Stimulated activated CD4-positive, alpha-beta T cell treated with anti-CD3 and anti-CD28 coated beads, Interleukin-12 subunit alpha, Interleukin-12 subunit beta, amount 100 ng/mL, for 48 hours (primary cell): ENCODE measurements at places on chromosomes 7 and 10.
A peak's percentile ranks its signal among the peaks of the same experiment; 100 is the strongest.

GRCh38 chr10:1869861-1870260 is 132.5 kb upstream of the ADARB2 start:
- DNase-seq, result no peak

- DNase-seq, result no peak
Measured at GRCh38 chr10:76915316-76915715, 722.3 kb downstream of the KCNMA1 start.

- no peak for DNase-seq
Measured at GRCh38 chr7:122709930-122710646, 7.4 kb upstream of the RNF148 start.

- no peak for DNase-seq
Measured at GRCh38 chr10:9268176-9268575, 1213.7 kb downstream of the GATA3 start.

- DNase-seq, result no peak
Measured at GRCh38 chr7:43462836-43463235, 120.1 kb upstream of the STK17A start.

GRCh38 chr10:112970021-112970420 is 20.0 kb downstream of the TCF7L2 start:
- DNase-seq, result no peak

GRCh38 chr10:119896937-119897770 is 4.6 kb downstream of the SEC23IP start:
- no peak for DNase-seq

GRCh38 chr7:46003896-46004875 is 83.1 kb upstream of the IGFBP3 start:
- DNase-seq, result no peak

GRCh38 chr10:11180228-11180627 is 162.6 kb downstream of the CELF2 start:
- DNase-seq, result peak; percentile 63

DNA sequence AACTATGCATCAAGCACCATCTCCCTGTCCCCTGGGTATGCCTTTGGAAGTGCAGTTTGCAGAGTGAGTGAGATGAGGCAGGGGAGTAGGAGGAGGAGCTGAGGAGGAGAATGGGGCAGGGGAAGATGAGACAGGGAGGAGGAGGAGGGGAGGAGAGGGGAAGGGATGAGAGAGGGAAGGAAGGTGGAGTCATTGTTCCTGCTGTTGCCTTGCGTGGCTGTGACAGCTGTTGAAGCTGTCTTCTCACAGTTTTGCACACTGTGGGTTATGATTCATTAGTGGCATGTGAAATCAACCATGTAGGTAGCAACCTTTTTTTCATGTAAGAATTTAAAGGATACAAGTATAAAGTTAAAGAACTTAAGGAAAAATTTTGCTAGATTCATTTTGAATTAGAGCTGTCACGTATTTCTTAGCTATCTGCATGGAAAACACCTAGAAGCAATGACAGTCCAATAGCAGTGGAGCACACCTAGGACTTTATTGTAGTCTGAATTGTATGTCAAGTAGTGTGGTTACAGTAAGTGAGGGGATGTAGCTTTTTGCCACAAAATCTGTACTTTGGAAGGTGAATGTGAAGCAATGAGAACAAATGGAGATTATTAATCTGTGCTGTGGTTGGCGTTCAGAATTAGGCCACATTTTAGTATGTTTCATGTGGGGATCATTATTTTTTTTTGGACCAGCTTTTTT is 21.7 kb downstream of the CCM2 start:
- no peak for DNase-seq

DNA sequence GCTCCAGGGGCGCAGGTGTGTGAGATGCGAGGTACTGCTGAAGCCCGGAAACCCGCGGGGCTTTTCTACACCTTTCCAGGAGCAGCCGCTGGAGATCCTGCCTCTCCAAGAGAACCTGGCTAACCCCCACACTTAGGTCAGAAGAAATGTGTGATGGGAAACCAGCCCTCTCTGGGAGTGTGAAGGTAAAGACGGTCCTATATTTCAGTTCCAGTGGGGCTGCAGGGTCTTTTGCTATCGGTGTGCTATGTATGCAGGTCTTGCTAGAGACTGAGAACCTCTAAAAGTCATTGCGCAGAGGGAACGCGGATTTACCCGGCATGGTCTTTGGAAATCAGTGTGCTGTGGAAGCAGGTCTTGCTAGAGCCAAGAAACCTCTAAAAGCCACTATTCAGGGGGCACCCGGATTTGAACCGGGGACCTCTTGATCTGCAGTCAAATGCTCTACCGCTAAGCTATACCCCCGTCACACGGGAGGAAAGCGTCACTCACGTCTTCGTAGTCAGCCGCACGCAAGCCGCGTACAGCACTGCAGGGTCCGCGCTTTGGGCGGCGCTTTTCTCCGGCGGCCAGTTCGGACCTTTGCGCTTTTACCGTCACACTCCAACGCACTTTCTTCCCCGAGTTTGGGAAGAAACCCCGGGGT is 46.0 kb downstream of the ZNF777 start:
- DNase-seq, result peak; percentile 62

- DNase-seq, result no peak
Measured at GRCh38 chr10:61760943-61761824, 98.5 kb downstream of the CABCOCO1 start.
